ENCODE measurements at places on chromosomes 5 and 9.

- no peak for DNase-seq
Measured at GRCh38 chr9:93686127-93686879, 109.9 kb downstream of the PHF2 start.

GRCh38 chr9:124005029-124005771 is 6.4 kb upstream of the LHX2 start:
- DNase-seq = no peak

GRCh38 chr5:164679461-164679860 is 1174.0 kb downstream of the MAT2B start:
- DNase-seq = no peak

GRCh38 chr5:152262667-152263066 is 142.4 kb downstream of the NMUR2 start:
- DNase-seq = no peak

DNA sequence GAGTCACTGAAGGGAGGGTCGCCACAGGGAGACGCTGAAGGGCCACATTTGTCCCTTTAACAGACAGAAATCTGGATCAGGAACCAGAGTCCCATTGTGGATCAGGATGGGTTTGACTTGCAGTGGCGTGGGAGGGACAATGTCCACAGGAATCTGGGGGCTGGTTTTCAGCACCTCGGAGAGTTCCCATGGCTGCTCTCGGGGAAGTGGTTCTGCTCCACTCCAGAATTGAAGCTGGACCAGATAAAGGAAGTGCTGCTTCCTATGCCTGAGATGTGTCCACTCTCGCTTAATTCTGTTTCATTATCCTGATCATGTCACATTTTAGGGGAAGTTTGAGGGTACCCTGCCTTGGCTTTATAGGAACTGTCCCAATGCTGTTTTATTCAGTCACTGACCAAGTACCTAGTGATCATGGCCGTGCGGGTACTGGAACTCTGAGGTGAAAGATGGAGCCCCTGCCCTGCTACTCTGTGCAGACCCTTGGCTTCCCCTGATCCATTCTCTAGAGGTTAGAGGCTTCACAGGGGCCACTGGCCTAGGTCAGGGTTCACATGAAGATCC is 28.7 kb downstream of the ENHO start:
- DNase-seq = no peak

DNA sequence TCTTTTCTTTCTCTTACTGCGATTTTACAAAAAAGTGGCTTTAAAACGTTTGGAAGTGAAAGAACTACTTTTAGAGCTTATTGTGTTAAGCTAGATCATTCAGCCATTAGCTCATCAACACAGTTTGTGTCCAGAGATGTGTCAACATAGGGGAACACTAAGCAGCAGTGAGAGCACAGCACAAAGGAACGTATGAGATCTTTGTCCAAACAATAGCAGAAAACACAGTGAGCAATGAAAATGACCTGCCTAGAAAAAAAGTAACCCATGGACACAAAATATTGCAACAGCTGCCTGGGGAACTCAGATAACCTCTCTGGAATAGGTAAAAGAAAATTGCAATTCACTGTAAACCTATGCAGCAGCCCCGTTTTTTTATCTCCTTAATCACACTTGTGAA is 372.5 kb downstream of the ARHGEF28 start:
- no peak for DNase-seq

DNA sequence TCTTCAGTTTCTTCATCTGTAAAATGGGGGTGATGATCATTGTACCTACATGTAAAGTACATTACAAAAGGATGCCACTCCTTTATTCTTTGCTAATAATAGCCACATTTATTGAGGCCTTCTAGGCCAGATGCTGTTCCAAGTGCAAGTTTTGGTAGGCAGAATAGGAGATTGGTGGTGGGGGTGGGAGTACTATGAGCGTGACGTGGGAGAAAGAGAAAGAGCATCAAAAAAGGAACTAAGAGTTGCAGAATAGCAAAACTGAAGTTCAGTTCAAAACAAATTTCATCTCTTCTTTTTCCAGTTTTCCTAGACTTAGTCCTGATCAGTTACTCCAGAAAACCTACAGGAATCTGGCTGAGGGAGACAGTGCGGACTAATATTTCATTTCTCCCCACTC is 174.1 kb downstream of the SNX18 start:
- DNase-seq = no peak

All from hematopoietic multipotent progenitor cell treated with erythropoietin and hydrocortisone succinate and interleukin-3 and kit ligand, for 17 days (in vitro differentiated cells).